ENCODE measurements at places on chromosomes 11 and 22.

GRCh38 chr11:94583213-94583865 lies 16.2 kb downstream of the PIWIL4 start:
- DNase-seq = no peak

DNA sequence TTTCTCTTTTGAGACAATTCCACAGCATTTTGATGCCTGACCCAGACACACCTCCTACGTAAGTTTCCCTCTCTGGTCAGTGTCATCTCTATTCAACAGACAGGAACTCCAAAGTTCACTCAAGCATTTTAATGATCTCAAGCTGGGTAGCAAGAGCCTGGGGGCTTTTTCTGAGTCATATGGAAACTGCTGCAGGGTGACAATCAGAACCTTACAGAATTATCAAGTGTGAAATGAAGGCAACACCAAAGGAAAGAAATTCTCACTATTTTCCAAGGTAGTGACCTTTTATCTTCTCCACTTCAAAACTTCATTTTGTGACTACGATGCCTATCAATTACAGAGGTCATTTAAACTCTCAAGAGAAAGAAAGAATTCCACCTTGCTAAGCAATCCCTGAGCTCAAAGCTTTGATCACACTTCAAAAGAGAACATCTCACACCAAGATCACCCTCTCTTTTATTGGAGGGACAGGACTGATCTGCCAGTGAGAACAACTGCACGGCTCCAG lies 229.0 kb upstream of the ZC3H12C start:
- peak; percentile 22 for DNase-seq

GRCh38 chr11:46766656-46767055 lies 47.6 kb downstream of the F2 start:
- no peak for DNase-seq

DNA sequence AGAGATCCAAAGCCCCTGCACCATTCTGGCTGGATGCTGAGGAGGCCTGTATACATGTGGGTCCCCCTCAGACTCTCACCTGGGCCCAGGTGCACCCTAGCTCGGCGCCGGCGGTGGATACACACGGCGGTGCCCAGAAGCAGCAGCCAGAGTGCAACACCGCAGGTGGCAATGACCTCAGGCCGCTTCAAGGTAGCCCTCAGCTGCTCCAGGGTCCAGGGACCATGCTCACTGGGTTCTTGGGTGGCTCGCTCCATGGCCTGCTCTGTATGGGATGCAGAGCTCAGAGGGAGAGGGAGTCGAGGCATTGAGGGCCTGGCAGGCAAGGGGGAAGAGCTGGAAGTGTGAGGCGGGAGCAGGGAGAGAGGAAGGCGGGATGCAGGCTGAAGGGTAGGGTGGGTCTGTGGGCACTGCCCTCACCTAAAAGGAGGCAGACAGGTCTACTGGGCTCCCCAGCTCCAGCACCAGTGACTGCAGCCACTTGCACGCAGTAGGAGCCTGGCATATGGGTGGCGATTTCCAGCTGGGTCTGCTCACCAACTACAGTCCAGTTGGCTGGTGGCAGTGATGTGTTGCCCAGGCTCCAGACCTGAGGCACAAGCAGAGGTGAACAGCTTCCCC lies 3.8 kb downstream of the ROBO4 start:
- no peak for DNase-seq

DNA sequence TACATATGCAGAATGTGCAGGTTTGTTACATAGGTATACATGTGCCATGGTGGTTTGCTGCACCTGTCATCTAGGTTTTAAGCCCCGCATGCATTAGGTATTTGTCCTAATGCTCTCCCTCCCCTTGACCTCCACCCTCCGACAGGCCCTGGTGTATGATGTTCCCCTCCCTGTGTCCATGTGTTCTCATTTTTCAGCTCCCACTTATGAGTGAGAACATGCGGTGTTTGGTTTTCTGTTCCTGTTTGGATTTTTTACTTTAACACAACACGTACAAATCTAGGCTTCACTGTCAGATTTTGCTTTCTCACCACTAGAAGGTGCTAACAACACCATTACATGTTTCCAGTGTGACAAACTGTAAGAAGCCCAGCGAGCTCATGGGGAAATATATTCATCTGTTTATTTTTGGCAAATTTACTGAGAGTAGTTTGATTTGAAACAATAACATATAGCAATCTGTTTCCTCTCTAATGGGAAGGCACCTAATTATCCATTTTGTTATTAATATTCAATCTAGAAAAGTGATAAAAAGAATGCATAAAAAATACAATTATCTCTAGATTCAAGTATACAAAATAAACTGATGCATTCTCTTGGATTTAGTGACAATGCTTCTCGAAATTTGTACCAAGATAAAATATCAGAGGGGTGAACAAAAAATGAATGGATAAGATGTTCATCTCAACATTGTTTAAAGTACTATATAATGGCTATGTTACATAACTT lies 23.2 kb upstream of the BIRC3 start:
- DNase-seq = peak; percentile 65

DNA sequence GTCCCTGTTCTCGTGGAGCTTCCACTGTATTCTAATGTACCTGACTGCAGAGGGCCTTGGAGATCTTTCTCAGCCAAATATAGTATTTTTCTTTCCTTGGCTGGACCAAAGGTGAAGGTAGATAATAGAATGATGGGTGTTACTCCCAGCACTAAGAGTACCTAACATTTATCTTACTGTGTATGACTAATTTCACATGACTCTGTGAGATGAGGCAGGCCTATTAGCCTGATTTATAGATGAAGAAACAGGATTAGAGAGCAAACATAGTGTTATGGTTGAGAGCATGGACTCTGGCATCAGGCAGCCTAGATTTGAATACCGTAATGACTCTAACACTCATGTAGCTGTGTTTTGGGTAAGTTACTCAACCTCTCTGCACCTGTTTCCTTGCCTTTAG lies 2.7 kb downstream of the ACO2 start:
- DNase-seq = no peak

- DNase-seq = no peak
Measured at GRCh38 chr11:73752903-73753302, 8.0 kb downstream of the RAB6A start.

- DNase-seq = peak; percentile 52
Measured at GRCh38 chr11:44681698-44682097, 45.1 kb upstream of the TSPAN18 start.

DNA sequence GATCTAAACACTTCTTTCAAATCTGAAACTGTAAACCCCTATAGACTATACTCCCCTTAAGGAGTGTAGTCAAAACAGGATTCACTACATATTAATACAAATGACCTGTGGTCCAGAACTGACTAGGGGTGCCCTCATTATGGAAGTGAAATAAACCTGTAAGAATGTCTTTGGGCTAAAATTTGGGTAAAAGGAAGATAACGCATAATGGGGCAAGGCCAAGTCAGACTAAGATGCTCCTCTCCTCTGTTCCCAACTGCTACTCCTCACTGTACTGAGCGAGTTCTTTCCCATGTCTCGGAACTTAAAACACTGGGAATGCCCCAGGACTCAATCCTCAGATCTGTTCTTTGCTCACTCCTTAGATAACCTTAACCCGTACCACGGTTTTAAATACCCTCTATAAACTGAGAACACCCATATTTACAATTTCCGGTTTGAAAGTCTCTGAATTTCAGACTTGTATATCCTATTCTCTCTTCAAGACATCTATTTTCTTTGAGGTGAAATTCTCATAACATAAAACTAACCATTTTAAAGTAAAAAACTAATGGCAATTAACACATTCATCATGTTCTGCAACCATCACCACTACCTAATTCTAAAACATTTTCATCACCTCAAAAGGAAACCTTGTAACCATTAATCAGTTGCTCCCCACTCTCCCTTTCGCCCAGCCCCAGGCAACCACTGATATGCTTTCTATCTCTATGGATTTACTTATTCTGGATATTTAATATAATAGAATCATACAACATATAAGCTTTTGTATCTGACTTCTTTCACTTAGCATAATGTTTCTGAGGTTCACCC lies 4.0 kb downstream of the THAP12 start:
- no peak for DNase-seq

DNA sequence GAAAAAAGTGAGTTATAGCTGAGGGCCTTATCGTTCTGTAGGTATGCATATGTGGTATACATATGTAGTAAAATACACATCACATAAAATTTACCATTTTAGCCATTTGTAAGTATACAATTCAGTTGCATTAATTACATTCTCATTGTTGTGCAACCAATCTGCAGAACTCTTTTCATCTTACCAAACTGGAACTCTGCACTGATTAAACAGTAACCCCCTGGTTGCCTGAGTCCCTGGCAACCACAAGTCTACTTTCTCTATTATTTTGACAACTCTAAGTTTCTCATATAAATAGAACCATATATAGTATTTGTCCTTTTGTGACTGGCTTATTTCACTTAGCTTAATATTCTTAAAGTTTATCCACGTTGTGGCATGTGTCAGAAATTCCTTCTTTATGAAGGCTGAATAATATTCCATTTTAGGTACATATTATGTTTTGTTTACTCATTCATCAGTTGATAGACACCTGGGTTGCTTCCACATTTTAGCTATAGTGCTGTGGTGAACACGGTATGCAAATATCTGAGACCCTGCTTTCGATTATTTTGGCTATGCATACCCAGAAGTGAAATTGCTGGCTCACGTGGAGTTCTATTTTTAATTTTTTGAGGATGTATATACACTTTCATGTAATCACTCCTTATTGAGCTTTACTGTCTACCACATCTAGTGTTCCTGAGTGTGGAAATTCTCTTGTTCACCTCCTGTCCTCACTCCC lies 1.6 kb upstream of the DDX10 start:
- no peak for DNase-seq

DNA sequence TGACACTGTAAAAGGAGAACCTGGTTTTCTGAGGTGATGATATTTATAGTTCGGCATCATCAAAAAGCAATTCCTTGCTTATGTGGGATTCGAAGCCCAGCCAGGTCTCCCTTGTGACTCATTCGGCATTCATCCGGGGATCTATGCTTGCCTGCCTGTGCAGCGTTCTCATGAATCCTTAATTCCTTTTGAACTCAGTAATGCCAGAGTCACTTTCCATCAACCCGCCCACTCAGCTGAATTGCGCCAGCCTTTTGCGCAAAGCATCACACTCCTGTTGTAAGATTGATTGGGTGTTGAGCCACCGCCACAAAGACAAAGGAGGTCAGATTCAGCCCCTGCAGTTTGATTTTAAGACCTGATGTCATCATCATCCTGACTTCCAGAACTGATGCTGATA lies 128.6 kb downstream of the SLC17A6 start:
- DNase-seq = peak; percentile 47

- peak; percentile 73 for DNase-seq
Measured at GRCh38 chr11:35615921-35616900, 2.0 kb upstream of the FJX1 start.

Measured in EH (cell line).